Cardiac muscle cell (in vitro differentiated cells and primary cell): ENCODE measurements at places on chromosomes 5 and 9. TPM values are rescaled to one million over a fixed set of nuclear protein-coding genes. Genes with fewer than 3 reads are reported as not detected.

CDK5RAP2 gene
- 35.6 and 60.4 TPM in 2 replicates for total RNA-seq

- no peak for DNase-seq
These were observed 493.0 kb downstream of the CAAP1 start for GRCh38 chr9:26399556-26399955.

- no peak for DNase-seq
These were observed 469.9 kb downstream of the PRR16 start for GRCh38 chr5:120934031-120934430.

DNA sequence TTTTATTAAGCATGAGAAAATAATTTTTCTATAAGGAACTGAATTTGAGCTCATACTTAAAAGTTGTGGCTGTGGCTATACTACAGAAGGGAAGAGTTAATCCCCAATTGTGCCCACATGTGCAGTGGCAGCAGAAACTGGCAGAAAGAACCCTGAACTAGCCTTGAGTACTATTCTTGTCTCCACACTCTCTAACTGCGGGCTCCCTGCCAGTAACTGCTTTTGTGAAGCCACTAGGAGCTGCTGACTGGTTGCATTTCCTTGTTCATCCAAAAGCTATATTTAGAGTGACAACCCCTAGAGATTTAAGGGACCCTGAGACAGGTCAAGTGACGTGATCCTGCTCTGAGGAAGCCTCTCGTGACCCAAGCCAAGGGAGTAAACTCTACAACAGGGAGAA is 238.6 kb downstream of the ELAVL2 start:
- DNase-seq = no peak

DNA sequence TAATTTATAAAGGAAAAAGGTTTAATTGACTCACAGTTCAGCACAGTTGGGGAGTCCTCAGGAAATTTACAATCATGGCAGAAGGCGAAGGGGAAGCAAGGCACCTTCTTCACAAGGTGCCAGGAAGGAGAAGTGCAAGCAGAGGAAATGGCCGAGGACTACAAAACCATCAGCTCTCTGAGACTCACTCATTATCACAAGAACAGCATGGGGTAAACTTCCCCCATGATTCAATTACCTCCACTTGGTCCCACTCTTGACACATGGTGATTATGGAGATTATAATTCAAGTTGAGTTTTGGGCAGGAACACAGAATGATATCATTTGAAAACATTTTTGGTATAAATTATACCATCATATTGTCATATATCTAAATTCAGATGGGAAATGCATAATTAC is 934.7 kb downstream of the CDH12 start:
- DNase-seq = no peak

- no peak for DNase-seq
These were observed 67.0 kb upstream of the SIMC1 start for GRCh38 chr5:176171171-176171760.

DNA sequence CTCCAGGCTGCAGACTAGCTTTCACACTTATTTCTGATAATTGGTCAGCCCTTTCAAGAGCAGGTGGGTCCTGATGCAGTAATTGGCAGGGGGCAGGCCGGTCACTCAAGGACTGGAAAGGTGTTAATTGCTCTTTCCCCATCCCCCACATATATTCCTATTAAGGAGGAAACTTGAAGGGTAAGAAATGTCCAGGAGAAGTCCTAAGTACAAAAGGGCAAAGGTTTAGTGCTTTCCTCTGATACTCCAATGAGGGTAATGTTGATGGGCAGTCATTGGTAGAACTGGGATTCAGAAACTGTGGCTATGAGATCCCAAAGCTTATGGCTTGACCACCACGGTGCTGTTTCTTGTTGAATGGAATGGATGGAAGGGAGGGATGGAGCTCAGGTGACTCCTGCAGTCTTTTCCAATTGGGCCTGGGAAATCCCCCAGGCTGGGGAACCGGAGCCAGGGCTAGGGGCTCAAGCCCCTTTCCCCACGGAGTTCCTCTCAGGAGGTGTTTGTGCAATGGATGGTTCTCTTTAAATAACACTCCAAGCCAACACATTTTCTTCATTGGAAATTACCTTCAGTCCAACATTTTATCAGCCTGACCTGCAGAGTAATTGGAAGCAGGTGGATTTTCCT is 103.2 kb upstream of the ALDH1B1 start:
- DNase-seq = no peak

GRCh38 chr5:33322632-33323031 is 118.1 kb upstream of the TARS1 start:
- DNase-seq = no peak

GRCh38 chr5:73939557-73939956 is 313.6 kb downstream of the ARHGEF28 start:
- no peak for DNase-seq

- DNase-seq = no peak
These were observed 22.2 kb upstream of the ASS1 start for GRCh38 chr9:130422546-130422945.
